Lower leg skin (tissue), 4 donors: ENCODE measurements at places on chromosomes 12 and 14. TPM values are rescaled to one million over a fixed set of nuclear protein-coding genes. Genes with fewer than 3 reads are reported as not detected.
A peak's percentile ranks its signal among the peaks of the same experiment; 100 is the strongest.

- DNase-seq, result no peak
Measured at GRCh38 chr12:12992418-12993130, 7.5 kb downstream of the HEBP1 start.

- no peak for DNase-seq
Measured at GRCh38 chr12:32107359-32108267, 966 bp downstream of the BICD1 start.

DNA sequence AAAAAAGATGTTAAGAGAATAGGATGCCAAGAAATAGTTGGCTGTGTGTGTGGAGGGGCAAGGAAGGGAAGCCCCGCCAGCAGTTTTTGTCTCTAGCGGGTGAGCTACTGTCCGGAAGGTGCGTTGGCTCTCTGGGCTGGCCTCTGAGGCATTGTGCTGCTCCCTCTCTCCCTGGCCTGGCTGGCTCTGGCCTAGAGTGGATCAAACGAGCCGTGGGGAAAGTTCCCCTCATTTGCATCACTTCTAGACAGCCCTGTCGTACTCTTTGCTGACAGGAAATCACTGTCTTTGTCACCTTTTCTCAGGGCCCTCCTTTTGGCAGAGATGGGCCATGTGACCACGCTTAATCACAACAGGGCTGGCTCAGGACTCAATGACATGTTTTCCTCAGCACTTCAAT lies 236.1 kb upstream of the NPAS3 start:
- DNase-seq, result peak; percentile 85

DNA sequence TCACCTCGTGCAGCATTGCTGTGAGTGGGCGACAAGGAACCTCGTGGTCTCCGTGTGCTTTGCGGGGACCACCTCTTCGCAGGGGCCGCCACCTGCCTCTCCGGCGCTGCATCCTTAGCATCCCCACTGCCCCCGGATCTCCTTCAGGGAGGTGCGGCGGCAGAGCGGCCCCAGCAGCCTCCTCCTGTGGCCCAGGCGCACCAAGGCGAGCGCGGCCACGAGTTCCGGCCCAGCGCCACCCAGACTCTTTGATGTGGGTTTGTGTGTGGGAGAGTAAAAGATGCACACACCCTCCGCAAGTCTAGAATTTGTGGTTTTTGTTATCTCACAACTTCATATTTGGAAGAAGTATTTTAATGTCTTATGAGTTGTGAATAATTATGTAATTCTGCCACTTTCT lies 118.8 kb upstream of the DIO3 start:
- DNase-seq, result no peak

KICS2 gene
- 17.2 TPM for total RNA-seq

APOLD1 gene
- 41.5 TPM for total RNA-seq

P2RX7 gene
- total RNA-seq, result 38.6 TPM

SDR9C7 gene
- total RNA-seq, result 114 TPM
